ENCODE measurements at places on chromosomes 11 and 22.

DNA sequence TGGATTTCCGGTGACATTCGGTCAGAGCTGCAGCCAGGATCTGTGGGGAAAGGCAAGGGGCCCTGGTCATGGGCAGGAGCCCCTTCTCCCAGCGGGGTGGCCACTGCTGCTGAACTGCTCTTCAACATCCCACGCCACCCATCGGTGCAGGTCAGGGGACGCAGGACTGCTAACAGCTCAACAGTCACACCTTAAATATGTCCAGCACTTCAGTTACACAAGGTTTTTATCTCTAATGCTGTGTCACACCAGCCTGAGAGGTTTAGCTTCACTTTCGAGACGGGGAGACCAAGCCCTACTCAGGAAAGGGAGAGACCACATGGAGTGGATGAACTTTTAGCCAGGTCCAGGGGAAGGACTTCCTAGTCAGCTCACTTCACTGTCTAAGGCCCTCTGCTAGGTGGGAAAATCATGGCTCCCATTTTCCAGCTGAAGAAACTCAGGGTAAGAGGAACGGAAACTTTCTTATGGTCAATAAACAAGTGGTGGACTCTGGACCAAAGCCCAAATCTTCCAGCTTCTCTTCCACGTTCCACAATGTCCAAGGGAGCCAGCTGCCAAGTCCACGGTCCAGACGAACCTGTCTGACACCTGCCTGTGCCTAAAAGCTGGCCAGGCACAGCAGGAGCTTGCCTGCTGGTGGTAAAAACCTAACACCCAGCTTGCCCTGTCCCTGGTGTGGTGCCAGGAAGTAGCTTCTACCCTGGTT is 21.0 kb upstream of the CHADL start:
- no peak for DNase-seq

- no peak for DNase-seq
These were observed 44.3 kb downstream of the LINC01488 start for GRCh38 chr11:69525516-69526452.

GRCh38 chr11:57974848-57975601 is 48.7 kb upstream of the OR9Q1 start:
- DNase-seq: no peak

- no peak for DNase-seq
These were observed 392.3 kb downstream of the MN1 start for GRCh38 chr22:27409299-27409698.

DNA sequence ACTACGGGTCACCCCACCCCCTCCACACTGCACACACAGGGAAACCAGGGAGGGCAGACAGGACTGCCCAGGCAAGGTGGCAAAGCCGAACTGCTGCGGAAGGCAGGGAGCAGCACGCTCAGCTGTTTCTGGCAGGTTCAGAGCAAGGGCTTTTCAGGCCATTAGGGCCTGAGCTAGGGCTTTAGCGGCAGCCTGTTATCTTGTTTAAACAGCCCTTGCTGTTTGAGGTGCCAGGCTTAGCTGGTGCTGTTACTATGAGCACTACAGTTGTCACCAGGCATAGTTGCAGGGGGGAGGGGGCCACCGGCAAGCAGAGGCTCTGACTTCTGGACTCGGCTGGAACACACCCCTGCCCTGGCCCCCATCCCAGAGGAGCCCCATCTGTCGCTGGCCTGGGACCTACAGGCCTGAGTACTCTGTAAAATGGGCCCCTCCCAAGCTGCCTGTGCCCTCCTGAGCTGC is 34.9 kb downstream of the RSPH14 start:
- DNase-seq: no peak

DNA sequence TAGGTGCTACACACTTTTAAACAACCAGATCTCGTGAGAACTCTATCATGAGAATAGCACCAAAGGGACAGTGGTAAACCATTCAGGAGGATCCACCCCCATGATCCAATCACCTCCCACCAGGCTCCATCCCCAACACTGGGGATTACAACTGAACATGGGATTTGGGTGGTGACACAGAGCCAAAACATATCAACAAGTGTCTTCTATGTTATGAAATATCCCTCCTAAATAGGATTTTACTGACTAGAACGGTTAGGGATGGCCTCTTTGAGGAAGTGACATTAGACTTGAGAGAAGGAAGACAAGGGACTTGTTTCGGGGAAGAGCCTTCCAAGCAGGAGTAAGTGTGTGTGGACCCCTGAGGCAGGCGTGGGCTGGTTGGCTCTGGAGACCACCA is 11.9 kb upstream of the MRPL11 start:
- DNase-seq: no peak

DNA sequence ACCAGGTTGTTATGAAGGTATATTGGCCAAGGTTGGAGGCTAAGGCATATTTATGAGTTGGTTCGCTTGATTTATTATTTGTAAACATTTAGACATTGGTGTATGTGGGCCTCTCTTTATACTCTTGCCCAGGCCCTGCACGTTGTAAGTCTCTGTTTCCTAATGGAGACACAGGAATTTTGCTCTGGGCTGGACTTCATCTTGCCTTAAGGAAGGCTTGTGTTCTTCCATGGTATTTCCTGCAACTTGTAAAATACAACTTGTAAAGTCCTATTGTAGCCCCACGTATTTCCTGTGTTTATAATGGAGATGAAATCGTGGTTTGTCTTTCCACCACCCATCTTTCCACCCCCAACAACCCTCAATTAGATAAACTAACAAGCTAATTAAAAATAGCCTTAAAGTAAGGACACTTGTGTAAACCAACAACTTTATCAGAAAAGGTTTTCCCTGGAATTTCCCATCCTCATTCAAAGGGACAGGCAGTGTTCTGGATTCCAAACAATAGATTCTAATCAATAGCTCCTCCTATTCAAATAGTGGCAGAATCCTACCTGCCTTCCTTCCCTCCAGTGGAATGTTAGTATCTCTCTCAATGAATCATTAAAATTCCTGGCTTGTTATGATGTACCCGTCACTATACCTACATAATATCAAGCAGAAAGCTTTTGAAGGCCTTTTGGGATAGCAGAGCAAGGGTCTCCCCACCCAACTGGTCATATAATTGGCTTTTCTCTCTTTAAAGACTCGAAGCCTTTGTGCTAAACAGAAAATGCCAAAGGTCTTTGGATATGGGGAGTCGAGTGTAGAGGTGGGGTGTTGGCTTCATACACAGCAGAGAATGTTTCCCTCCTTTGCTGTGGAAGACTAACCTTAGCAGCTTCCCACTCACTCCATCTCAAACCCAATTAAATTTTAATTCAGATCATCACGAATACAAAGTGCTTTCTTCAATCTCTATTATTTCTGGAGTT is 77.1 kb downstream of the UBASH3B start:
- no peak for DNase-seq

- no peak for DNase-seq
These were observed 212.7 kb downstream of the LARGE1 start for GRCh38 chr22:33707581-33707980.

DNA sequence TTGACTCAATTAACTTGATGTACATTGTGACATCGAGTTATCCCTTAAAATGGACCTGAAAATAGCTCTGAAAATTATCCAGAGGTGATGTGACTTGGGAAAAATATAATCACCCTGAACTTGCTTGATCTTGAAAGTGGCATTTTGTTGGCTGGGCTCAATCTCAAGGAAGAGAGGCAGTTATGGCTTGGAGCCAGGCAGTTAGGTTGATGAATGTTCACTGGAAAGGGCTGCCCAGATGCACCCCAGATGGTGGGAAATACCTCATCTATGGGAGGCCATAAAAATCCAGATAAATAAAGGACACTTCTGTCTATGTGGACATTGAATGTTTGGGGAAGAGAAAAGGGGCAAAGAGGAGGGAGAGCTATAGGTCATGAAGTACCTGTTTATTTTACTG is 55.7 kb upstream of the OR5AN1 start:
- no peak for DNase-seq

DNA sequence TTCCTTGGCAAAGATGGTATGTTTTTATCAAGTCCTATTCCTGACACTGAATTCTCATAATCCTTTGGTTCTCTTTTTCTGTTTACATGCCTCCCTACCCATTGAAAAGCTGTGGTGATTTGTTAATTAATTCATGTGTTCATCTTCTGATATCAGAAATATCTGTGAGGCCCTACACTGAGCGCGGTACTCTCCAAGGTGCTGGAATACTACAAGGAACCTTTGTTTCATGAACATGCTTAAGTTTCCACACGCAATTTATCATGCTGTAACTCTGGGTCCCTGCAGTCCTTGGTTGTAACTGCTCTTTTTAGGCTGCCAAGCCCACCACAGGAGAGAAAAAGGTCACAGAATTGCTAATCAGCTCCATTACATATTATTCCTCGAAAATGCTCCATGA is 331.8 kb downstream of the FAT3 start:
- no peak for DNase-seq

GRCh38 chr11:36347384-36347906 is 51.4 kb downstream of the PRR5L start:
- no peak for DNase-seq

DNA sequence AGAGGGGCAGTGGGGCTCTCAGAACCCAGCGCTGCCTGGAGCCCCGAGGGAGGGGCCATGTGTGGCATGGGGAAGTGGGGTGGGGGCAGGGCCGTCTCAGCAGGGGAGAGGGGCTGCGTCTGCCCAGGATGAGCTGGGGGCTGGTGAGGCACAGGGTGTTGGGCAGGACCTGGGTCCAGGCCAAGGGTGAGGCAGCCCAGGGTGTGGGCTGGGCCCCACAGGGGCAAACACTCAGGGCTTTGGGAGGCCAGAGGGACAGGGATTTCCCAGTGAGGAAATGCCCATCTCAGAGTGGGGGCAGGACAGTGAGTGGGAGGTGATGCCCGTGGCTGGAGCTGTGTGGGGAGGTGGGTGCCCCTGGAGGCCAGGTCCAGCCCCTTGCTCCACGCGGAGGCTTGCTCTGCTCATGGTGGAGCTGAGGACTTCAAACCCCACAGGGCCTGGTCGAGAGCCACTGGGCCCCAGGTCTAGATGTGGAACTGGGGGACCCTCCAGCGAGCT is 5.4 kb downstream of the PLXNB2 start:
- no peak for DNase-seq

DNA sequence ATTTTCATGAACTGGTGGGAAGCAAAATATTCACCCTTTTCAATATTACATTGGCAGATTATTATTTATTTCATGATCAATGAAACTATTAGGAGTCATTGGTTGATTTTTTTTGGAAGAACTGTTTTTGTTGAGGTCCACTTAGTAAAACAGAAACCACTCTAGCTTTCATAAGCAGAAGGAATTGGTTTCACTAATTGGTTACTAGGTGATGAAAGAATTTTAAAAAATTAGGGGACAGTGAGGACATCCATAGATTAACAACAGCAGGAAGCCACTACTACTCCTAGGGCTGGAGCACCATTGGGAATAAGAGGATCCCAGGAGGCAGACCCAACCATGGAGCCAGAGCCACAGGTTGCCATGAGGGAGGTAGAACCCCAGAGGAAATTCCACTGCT is 74.4 kb upstream of the KCNA4 start:
- no peak for DNase-seq

DNA sequence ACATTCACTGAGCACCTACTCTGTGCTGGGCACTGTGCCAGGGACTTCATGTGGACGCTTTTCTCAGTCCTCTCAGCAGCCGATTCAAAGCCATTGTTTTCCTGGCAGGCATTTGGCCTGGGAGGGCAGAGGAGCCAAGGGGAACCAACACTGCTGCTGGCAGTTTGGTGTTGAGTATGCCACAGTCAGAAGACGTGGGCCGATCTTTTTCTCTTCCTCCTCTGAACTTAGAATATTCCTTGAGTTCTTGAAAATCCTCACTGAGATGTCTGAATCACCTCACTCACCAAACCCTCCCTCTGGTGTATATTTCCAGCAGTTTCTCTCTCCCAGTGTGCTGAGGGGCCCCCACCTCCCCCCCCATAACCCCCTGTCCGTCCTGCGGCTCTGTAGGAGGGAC is 114.5 kb upstream of the CRYBB3 start:
- no peak for DNase-seq

DNA sequence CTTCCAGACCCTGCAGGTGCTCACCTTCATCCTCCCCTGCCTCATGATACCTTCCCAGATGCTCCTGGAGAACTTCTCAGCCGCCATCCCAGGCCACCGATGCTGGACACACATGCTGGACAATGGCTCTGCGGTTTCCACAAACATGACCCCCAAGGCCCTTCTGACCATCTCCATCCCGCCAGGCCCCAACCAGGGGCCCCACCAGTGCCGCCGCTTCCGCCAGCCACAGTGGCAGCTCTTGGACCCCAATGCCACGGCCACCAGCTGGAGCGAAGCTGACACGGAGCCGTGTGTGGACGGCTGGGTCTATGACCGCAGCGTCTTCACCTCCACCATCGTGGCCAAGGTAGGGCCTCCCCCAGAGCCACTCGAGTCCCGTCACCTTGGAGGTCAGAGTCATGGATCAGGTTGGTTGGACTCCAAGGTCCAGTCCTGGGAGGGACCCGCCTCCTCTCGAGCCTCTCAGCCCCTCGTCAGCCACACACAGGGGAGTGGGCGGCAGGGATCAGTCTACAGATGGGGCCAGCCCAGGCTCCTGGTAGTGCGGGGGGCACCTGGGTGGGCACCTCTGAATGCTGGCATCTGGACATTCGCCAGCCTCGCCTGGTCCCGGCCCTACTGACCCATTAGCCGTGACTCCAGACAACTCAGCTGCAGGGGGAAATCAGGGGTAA is 34.8 kb upstream of the SLC22A12 start:
- DNase-seq: no peak

- DNase-seq: no peak
These were observed 175.7 kb upstream of the PITPNB start for GRCh38 chr22:28094771-28095170.

DNA sequence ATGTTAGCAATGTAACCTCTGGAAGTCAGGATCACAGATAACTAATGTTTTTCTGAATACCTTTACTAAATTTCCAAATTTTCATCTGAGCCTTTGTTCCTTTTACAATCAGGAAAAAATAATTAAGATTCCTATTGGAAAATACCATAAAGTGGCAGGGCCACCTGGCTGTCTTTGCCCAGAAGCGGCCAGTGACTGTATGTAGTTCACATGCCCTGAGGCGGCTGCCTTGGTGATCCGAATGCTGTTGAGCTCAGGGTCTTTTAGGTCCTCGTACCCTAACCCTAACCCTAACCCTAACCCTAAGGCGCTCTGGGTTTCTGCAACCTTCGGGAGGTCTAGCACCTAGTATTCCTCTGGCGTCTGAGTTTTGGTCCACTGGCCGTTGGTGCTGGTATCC is 8.5 kb upstream of the ARFGAP3 start:
- DNase-seq: no peak
